ENCODE measurements at places on chromosomes 12 and 14.

GRCh38 chr14:69261761-69262331, 1.9 kb downstream of the GALNT16 start:
- DNase-seq = no peak

DNA sequence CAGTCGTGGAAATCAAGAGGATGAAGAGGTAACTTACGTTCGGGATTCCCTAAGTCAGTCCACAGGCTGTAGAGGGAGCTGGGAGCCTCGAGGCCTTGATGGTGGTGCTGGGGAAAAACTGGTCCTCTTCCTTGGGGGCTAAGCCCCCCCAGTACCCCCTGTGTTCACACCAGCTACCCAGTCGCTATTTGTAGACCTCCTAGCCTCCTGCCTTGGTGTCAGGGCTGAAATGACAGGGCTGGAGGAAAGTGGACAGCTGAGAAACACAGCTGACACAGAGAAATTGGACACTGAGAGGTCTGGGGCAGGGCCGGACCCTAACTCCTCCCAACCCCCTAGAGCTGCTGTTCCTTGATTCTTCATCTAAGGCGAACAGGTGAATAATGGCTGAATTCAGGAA, at the start of gene STAC3:
STAC3 (minus strand) TSS at position 232 of the 400 bp plus-strand sequence. CDS start 1,551 bp downstream, outside the sequence.
- no peak for DNase-seq

DNA sequence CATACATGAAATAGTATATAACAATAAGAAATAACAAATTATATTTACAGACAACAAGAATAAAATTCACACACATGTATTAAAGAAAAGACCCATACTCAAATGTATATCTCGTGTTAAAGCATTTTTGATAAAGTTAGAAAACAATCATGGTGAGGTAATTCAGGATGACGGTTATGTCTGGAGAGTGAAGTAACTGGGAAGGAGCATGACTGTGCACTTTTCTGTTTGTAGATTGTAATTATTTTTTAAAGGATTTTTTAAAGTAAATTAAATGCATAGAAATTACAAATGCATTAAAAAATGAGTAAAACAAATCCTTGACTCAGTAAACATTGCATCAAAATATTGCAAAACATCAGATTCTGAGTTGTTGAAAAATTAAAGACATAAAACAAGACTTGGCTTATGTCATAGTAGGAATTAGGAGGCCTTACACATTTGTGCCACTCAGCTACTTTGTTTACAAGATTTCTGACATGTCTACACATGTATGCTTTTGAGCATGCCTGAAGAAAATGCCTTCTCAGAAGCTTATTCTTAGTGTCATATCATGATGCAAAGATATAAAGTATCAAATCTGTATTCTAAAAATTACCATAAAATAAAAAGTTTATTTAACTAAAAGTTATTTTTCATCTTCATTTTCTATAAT, 1325.1 kb downstream of the SLC16A7 start:
- DNase-seq = no peak

GRCh38 chr14:31047503-31047902, 21.3 kb upstream of the STRN3 start:
- DNase-seq = no peak

GRCh38 chr14:34365309-34365915, 96.6 kb downstream of the SPTSSA start:
- DNase-seq = no peak

DNA sequence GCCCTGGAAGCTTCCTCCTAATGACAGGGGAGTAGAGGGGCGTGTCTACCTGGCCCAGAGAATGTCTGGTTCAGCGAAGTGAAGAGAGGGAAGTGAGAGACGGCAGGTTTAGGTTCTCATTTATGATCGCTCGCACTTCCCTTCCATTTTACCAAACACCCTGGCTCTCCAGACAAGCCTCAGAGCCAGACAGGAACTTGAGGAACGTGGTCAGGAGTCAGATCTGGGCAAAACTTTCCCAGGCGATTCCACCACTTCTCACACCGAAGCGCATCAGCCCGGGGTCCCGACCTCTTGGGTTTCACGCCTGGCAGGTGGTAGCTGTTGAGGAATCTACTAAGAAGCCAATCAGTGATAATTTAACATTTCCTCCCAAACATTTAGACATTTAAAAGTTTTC, 21.3 kb downstream of the ACTN1 start:
- DNase-seq = no peak

DNA sequence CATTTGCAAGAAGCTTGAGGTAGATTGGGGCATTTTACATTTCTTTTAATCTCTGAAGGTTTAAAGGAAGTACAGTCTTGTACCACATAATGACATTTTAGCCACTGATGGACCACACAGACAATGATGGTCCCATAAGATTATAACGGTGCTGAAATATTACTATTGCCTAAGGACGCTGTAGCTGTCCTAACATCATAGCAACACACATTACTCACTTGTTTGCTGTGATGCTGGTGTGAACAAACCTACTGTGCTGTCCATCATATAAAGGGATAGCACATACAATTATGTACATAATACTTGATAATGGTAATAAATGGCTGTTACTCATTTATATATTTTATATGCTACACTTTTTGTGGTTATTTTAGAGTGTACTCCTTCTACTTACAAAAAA, 127.1 kb upstream of the CPNE8 start:
- no peak for DNase-seq

DNA sequence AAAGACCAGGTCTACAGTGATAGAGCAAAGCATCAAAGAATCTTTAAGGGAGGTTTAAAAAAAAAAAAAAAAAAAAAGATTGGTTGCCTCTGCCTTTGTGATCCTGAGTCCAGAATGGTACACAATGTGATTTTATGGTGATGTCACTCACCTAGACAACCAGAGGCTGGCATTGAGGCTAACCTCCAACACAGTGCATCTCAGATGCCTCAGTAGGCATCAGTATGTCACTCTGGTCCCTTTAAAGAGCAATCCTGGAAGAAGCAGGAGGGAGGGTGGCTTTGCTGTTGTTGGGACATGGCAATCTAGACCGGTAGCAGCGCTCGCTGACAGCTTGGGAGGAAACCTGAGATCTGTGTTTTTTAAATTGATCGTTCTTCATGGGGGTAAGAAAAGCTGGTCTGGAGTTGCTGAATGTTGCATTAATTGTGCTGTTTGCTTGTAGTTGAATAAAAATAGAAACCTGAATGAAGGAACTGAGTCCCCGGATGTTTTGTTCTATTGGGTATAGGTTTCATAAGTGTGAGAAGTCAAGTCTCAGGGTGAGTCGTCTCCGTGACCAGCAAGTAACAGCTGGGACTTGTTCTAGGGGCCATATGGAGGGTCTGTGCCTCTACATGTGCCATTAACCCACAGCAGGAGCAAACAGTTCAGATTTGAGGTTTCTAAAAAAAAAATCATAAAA, 9.3 kb downstream of the PEBP1 start:
- no peak for DNase-seq

GRCh38 chr12:38984388-38984787, 79.0 kb upstream of the CPNE8 start:
- no peak for DNase-seq

All from HTR-8/SVneo (cell line).